ENCODE measurements at places on chromosomes 3 and 15.

- DNase-seq = no peak
Measured at GRCh38 chr15:41901431-41901830, 7.6 kb upstream of the SPTBN5 start.

- no peak for DNase-seq
Measured at GRCh38 chr15:69838338-69838737, 259.4 kb downstream of the TLE3 start.

GRCh38 chr15:87829332-87830050 lies 427.0 kb downstream of the NTRK3 start:
- DNase-seq = no peak

GRCh38 chr3:120526011-120526870 lies 69.9 kb upstream of the NDUFB4 start:
- no peak for DNase-seq

GRCh38 chr3:66473692-66474091 lies 27.1 kb downstream of the LRIG1 start:
- no peak for DNase-seq

DNA sequence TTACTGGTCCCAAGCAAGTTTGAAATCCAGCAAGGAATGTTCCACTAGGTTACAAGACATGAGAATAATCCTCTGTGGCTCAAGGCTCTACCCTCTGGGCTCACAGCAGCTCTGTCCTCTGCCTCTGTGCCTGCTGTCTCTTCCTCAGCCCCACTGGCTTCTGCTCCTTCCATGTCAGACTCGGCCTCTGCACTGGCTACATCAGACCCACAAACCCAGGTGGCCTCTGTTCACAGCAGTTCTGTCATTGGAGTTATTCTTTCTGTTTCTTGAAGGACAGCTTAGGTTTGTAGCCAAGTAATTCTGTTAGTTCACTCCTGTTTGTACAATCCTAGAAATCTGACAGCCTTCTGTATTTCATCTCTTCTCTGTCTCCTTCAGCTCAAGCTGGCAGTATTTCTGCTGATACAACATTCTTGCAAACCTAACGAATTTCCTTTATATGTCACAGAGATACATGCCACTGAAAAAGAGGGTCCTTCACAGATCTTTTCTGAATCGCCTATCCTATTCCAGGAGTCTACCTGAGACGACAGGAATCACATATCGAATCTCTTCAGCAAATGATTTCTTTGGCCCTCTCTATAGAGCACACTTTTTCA lies 227.8 kb upstream of the PLSCR5 start:
- DNase-seq = no peak

GRCh38 chr3:23051240-23052140 lies 151.6 kb upstream of the UBE2E2 start:
- no peak for DNase-seq

DNA sequence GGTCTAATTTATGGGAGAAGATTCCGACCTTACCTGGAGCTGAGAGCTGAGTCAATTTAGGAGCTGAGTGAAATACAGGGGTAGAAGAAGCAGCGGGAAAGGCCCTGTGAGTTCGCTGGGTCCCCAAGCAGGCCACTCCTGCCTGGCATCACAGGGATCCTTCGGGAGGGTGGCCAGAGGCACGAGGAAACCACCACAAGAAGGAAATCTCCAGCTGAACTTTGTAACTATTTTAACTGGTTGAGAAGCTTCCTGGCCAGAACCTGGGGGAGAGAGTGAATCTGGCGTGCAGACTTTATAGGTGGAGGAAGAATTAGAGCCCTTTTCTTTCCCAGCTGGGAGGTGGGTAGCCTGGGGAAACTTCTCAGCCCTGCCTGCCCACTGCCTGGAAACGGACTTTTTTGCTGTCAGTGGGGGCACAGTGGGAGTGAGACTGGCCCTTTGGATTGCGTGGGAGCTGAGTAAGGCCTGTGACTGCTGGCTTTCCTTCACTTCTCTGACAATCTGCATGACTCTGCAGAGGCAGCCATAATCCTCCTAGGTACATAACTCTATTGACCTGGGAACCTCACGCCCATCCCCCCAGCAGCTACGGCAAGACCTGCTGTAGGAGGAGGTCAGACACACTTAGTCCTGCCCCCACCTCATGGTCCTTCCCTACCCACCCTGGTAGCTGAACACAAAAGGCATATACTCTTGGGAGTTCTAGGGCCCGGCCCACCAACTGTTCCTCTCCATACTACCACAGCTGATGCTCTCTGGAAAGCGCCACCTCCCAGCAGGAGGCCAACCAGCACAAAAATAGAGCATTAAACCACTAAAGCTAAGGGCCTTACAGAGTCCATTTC lies 340.7 kb downstream of the CNTN3 start:
- no peak for DNase-seq

DNA sequence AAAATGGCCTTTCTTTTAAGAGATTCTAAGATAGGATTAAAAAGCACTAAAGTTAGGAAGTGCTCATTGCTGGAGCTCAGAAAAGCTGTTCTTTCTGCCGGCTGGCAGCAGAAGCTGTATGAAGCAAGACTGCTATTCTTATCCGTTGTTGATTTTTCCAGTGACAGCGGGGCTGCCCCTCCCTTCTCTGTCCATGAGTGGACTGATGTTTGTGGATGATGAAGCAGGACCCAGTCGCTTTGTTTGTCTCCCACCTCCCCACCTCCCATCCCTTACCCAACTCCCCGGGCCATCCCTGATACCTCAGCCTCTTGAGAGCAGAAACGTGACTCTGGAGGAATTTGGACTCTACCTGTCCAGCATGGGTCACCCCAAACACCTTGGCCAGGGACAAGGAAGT lies 10.3 kb upstream of the MUSTN1 start:
- no peak for DNase-seq

DNA sequence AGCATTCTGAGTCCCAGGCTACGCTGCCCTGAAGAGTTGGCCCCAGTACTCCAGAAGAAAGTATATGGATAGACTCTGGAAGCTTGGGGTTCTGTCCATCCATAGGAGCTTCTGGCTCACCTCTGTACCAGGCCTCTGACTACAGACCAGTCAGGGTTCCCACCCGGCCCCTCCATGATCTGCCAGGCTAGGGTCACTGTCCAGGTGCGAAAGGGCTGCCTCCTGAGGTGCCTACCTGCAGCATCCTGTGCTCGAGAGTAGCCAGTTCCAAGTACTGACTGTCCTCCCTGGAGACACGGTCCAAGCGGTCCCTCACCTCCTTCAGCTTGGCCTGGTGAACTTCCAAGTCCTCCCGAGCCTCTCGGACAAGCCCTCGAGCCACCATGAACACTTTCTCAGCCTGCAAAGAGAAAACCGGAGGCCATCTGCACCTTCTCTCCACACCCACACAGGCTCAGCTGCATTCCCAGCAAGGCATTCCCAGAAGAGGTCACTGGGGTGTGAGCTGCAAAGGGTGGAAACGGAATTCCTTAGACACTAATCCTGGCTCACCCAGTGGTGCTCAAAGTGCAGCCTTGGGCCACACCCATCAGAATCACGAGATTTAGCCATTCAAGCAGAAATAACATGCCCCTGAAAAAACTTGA lies 3.7 kb upstream of the PLXNB1 start:
- DNase-seq = no peak

GRCh38 chr15:22810033-22810852 lies 23.8 kb downstream of the NIPA1 start:
- no peak for DNase-seq

- no peak for DNase-seq
Measured at GRCh38 chr3:113791381-113791780, 44.5 kb downstream of the ATP6V1A start.

DNA sequence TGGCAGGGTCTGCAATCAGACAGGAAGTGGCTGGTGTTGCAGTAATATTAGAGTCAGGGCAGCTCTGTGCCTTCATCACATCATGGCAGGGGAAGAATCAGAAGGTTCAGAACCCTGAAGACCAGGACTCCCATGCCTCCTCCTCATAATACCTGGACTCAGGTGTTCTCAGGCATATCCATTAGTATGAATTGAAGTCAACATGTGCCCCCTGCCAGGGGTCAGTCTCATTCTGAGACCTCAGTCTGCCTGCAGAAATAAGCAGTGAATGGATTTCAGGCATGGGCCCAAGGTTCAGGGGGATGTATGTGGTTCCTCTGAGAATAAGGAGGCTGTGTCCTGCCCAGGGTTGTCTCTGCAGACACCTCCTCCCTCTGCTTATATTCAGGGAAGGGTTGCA lies 74.2 kb downstream of the SPSB4 start:
- no peak for DNase-seq

Data from KBM-7 (cell line).